ENCODE measurements at places on chromosomes 1 and 21.
A peak's percentile ranks its signal among the peaks of the same experiment; 100 is the strongest.

DNA sequence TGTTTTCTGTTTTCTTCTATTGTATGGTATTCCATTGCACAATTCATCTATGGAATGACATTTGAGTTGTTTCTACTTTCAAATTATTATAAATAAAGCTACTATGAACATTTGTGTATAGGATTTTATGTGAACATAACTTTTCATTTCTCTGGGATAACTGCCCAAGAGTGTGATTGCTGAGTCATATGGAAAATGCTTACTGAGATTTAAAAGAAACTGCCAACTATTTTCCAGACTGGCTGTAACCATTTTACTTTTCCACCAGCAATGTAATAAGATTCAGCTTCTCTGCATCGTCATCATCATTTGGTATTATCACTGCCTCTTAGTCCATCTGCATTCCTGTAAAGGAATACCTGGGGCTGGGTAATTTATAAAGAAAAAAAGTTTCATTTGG is 779.6 kb upstream of the PRMT6 start:
- no peak for DNase-seq

- DNase-seq = no peak
Observed at GRCh38 chr1:155051777-155052398, 772 bp downstream of the ADAM15 start.

DNA sequence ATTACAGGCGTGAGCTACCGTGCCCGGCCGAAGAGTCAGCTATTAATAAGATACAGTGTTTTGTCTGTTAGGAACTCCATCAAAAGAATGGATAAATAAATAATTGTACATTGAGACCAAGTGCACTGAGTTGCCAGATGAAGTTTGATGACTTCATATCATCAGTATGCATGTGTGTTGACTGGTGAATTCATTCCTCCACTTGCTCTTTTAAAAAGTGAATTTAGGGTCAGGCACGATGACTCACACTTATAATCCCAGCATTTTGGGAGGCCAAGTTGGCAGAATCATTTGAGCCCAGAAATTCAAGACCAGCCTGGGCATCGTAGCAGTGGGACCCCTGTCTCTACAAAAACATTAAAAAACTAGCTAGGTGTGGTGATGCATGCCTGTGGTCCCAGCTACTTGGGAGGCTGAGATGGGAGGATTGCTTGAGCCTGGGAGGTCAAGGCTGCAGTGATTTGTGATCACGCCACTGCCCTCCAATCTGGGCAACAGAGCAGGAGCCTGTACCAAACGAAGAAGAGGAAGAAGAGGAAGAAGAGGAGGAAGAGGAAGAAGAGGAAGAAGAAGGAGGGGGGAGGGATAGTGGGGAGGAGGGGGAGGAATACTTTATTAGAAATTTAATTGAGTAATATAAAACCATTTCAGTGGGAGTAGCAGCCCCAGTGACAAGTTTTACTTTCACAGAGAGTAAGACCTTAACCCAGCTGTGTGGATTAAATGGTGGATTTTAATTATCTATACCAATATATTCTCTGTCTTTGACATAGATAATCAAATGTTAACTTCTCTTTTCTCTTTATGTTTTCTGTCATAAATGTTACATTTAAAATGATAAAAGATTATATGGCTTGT is 74.9 kb downstream of the CCDC18 start:
- no peak for DNase-seq

DNA sequence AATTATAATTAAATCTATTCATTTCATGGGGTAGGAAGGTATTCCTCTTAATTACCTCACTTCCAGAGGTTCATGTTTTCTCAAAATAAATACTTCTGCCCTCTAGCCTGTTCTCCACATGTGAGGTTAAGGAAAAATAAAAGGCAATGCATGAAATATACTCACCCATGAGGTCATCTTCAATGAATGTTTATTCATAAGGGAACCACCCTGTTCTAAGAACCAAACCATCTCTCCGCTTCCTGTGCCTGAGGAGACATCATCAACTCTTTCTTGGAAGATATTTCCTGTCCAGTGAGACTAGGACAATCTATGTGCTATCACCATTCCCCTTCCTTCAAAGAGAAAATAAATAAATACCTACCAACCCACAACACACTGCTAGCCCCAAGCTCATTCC is 513.7 kb upstream of the PLXNA2 start:
- DNase-seq = no peak

- DNase-seq = no peak
Observed at GRCh38 chr1:162977944-162978568, 91.1 kb upstream of the RGS4 start.

GRCh38 chr1:50423670-50424000 is 392 bp upstream of the DMRTA2 start:
- DNase-seq = no peak

DNA sequence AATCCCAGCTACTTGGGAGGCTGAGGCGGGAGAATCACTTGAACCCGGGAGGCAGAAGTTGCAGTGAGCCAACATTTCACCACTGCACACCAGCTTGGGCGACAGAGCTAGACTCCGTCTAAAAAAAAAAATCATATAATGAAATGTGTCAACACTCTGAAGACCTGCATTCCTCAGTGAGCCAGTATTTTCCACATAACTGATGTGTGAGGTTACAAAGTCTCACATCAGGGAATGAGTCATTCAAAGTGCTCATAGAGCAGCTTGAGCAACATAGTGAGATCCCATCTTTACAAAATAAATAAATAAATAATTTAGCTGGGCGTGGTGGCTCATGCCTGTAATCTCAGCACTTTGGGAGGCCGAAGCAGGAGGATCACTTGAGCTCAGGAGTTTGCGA is 65.5 kb downstream of the CASZ1 start:
- peak; percentile 82 for DNase-seq

GRCh38 chr1:201504799-201505502 is 2.0 kb downstream of the CSRP1 start:
- no peak for DNase-seq

DNA sequence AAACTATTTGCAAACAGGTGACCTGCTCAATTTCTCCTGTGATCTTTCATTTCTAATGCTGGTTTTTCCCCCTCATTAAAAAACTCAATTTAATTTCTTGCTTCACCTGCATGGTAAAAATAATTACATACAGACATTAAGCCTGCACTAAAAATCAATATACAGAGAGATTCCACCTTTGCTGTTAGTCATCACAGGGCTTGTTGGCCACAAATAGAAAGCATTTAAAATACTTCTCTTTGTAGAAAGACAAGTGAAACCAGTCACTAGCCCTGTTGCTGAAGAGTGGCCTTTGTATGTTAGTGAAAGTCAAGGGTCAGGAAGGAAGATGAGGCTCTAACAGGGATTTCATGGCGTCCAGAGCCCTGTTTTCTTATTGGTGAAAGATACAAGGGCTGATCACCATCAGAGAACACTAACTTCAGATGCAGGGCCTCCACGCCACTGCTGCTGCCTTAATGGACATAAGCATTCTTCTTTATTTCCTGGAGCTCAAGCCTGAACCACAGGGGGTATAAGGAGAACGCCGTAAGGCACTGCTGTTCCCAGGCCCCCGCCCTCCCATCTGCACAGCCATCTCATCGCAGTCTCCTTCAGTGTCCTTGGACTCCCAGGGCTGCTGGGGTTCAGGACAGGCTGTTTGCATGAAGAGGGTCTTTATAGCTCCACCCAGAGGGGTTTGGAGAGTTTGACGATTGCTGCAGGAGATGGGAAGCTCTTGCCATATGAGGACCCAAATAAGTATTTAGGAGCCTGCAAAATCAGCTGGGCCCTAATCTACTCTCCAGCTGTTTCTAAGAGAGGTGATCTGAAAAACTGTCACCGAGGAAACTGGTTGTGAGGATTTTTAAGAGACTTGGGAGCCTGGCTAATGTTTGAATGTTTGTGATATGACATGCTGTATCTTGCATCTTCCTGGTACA is 117.3 kb upstream of the IRF2BP2 start:
- DNase-seq = no peak

GRCh38 chr1:30868833-30869435 is 39.6 kb downstream of the SDC3 start:
- DNase-seq = no peak

DNA sequence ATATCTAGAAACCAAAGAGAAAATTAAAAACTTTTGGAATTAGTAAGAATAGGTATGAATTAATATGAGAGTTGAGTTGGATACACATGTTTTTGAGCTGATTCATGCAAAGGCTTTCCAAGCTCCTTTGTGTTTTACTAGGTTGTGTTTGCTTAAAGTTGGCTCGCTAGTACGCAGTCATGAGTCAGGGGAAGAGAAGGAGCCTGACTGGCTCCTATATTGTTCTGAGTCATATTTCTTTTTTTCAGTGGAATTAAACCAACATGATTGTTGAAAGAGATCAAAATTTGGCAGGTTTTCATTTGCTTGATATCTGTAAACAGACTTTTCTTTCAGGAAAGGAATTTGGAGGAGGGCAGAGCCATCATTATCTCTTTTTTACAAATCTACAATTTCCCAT is 66.7 kb downstream of the MAGI3 start:
- peak; percentile 72 for DNase-seq

DNA sequence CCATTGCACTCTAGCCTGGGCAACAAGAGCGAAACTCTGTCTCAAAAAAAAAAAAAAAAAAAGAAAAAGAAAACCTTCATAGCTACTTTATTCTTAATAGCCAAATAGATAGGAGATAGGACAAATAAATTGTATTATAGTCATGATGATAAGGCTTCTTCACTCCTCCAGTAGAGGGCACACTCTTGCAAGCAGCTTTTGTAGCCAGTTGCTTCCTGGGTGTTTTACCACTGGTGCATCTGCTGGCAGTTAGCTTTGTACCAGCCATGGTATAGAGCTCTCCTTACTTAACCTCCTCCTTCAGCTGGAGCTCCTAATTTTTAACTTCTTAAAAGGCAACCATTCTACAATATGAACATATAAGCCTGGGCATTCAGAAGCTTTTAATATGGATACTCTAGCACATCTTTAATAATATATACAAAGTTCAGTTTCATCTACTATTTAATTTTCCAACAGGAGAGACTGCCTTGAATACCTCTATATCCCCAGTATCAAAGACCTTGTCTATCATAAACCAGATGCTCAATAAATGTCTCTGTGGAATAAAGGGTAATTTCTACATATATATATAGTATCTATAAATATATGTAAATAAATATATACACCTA is 35.8 kb downstream of the EVI5 start:
- DNase-seq = no peak

DNA sequence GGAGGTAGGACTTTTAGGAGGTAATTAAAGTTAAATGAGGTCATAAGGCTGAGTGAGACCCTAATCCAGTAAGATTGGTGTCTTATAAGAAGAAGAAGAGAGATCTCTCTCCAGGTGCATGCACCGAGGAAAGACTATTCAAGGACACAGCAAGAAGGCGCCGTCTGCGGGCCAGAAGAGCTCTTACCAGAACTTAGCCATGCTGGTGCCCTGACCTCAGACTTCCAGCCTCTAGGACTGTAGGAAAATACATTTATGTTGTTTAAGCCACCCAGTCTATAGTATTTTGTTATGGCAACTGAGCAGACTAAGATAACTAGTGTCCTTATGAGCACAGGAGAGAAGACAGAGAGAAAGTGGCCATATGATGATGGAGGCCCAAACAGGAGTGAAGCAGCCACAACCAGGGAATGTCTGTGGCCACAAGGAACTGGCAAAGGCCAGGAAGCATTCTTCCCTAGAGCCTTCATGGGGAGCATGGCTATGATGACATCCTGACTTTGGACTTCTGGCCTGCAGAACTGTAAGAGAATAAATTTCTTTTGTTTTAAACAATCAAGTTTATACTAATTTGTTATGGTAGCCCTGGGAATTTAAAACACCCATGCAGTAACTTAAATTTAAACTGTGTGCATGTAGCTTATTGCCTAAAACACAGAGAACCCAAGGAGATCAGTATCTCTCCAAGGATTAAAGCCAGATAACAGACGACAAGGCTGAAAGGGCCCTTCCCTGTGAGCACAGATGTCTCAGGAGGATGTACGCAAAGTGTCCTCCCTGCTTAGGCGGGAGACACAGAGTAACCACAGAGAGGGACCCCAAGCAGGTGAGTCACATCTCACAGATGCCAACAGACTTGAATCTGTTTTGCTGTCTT is 9.9 kb upstream of the CD58 start:
- no peak for DNase-seq

GRCh38 chr1:171472183-171472647 is 13.1 kb upstream of the PRRC2C start:
- DNase-seq = no peak

GRCh38 chr1:78102082-78102481 is 56.3 kb downstream of the GIPC2 start:
- DNase-seq = no peak

DNA sequence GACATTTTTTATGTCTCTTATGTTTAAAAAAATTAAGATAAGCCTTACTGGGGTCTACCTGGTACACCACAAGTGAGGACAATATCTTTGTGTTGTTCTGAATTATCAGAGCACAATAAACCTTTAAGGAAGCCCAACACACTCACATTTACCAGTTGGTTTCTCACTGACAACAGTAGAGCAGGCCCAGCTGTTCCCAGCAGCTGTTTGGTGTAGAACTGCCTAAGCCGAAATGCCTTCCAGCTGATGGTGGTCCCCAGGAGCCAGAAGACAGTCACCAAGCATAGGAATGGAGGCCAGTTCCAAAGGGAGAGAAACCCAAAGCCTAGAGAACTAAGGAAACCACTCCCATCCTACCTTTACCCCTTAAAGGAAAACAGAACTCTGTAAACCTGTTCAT is 428.6 kb upstream of the CAMK1G start:
- no peak for DNase-seq

- DNase-seq = no peak
Observed at GRCh38 chr1:236736761-236737160, 50.5 kb downstream of the ACTN2 start.

DNA sequence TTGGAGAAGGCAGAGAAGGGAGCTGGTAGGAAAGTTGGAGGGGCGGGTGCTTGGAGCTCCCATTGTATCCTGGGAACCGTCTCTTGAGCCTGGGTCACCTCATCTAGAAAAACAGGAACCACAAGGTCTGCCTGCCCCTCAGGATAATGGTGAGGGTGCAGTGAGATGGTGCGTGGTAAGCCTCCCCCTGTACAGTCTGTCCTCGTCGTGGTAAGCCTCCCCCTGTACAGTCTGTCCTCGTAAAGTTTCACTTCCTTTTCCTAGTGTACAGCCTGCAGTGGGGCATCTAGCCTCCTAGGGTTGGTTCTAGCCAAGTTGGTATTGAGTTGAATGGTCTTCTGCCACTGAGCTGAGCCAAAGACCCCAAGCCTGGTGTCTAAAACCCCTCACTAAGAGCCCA is 66.5 kb upstream of the IGSF21 start:
- no peak for DNase-seq

- DNase-seq = no peak
Observed at GRCh38 chr1:113694910-113695309, 64.4 kb downstream of the PHTF1 start.

DNA sequence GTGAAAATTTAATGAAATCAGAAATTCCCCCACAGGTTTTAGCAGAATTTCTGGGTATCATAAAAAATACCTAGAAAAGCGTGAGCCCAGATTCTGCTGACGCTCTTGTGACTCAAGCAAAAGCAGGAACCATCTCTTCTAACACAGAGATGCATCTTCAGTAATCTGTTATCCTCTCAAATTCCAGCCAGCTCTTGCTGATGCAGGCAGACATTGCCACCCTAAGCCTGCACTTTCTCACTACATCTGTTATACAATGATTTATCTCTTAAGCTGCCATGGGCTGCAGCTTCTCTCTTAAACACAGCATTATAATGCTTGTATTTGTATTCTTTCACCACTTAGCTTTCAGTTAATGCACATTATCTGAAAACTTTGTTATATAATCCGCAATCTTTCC is 113.0 kb upstream of the RGS1 start:
- no peak for DNase-seq

GRCh38 chr1:98316286-98316905 is 345.1 kb upstream of the SNX7 start:
- no peak for DNase-seq

GRCh38 chr1:35603468-35603867 is 30.4 kb downstream of the TFAP2E start:
- no peak for DNase-seq

GRCh38 chr1:239647964-239648632 is 261.7 kb downstream of the CHRM3 start:
- no peak for DNase-seq

All from Panc1 (cell line).